ENCODE measurements at places on chromosomes 5 and 9.

- no peak for DNase-seq
Observed at GRCh38 chr5:74082512-74083055, 456.6 kb downstream of the ARHGEF28 start.

DNA sequence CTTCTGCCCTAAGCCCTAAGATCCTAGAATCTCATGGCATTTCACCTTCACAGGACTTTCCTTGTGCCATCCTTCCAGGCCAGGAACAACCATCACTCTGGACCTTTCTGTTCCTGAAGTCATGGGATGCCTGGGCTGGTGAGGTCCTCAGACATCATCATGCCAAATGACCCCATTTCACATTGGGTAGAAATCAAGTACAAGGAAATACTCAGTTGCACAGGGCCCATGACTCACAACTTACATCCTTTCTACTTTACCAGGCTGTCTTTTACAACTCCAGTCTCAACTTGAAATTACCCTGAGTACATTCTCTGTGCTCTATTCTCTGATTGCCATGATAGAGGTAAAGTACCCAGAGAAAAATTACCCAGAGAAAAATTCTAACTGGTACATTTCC, 167.1 kb downstream of the PIK3R1 start:
- no peak for DNase-seq

DNA sequence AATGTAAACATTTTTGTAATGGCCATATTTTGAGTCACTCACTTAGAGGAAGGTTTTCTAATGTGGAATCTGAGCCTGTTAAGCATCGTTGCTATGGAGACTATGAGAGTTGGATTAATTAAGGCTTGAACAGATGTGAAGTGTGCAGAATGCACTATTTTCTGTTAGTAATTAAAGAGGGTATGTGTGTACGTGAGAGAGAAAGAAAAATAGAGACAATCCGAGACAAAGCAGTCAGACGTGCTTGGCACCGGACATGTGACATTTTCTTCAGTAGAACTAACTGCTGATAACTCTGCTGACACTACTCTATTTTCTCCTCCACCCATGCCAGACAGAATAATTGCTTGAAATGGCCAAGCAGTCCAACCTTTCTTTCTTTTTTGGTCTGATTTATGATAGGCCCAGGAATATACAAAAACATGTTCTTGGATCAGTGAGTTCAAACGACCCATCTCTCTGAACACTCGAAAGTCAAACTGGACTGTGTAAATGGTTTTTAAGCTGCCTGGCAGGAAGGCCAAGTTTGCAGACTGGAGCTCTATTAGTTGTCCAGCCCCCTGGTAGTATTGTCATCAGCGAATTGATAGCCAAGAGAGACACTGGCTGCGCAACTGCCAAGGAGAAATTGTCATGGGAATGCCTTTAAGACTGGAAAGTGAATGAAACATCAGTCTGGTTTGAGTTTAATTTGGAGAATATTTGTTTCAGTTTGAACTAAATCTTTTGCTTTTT, 322.1 kb downstream of the ARHGEF28 start:
- peak; percentile 96 for DNase-seq

- DNase-seq, result no peak
Observed at GRCh38 chr9:34343605-34344004, 14.2 kb downstream of the NUDT2 start.

DNA sequence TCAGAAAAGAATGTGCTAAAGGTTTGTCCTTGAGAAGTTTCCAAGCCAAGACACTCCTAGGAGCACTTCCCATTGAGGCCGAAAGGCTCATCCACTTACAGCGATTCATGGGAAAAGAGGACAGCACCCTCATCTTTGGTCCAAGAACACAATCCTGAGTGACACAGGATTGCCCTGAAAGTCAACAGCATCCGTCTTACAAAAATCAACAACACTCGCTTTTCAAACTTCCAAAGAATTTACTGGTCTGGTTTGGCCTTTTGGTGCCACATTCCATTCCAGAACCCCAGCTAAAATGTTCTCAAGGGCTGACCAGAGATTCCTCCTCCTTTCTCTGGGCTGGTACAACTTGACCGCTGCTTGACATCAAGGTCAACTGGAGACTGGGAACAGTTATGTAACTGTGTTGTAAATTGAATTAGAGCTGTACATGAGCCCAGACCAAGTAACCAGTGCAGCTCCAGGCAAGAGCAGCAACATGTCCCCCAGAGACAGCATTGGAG, 415.8 kb upstream of the PIK3R1 start:
- no peak for DNase-seq

DNA sequence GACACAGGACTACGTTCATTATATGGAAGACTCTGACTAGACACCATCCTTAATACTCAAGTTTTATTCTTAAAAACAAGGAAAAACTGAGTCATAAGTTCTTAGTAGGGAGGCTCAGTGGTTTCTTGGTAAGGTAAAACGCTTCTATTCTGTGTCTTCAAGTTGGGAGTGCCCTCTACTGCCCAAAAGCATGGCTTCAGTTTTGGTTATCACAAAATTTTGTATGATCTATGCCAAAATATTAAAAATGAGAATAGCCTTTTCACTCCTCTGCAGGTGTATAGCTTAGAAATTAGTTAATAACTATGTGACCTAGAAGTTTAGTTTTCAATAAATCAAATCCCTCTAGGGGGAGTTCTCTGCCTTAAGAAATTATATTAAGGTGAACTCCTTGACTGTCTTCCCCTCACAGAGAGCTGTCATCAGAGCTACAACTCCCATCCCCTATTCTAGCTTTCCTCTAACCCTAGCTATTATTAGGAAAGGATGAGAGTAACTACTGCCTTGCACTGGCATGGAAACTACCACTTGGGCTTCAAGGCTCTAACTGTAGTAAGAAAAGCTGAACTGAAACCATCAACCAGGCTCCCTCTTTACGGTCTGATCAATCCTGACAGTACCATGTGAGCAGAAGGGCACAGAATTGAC, 189.7 kb downstream of the GNAQ start:
- DNase-seq, result no peak

DNA sequence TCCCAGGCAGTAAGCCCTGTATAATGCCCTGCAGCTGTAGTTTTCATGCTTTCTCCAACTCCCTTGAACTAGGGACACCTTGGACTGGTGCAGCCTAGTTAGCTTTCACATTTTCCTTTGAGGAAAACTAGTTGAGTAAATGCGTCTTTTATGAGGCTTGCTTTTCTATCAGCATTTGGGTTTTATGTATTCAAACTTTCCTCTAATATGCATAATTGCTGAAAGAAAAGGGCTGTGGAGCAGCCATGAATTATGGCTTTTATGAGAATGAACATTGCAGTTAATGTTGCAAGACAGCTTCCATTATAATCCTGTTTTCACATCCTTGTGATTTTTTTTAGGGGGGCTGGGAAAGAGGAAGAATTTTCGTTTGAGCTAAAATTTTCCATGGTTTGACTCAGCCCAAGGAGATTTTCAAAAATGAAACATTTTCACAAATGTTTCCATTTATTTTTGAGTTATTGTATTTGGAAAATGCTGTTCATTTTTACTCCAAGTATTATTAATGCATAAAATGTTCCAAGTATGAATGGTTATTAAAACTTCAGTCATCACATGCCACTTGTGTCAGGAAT, 57.9 kb upstream of the PPP3R2 start:
- DNase-seq, result no peak

- DNase-seq, result no peak
Observed at GRCh38 chr5:133392448-133392847, 219.9 kb downstream of the FSTL4 start.

DNA sequence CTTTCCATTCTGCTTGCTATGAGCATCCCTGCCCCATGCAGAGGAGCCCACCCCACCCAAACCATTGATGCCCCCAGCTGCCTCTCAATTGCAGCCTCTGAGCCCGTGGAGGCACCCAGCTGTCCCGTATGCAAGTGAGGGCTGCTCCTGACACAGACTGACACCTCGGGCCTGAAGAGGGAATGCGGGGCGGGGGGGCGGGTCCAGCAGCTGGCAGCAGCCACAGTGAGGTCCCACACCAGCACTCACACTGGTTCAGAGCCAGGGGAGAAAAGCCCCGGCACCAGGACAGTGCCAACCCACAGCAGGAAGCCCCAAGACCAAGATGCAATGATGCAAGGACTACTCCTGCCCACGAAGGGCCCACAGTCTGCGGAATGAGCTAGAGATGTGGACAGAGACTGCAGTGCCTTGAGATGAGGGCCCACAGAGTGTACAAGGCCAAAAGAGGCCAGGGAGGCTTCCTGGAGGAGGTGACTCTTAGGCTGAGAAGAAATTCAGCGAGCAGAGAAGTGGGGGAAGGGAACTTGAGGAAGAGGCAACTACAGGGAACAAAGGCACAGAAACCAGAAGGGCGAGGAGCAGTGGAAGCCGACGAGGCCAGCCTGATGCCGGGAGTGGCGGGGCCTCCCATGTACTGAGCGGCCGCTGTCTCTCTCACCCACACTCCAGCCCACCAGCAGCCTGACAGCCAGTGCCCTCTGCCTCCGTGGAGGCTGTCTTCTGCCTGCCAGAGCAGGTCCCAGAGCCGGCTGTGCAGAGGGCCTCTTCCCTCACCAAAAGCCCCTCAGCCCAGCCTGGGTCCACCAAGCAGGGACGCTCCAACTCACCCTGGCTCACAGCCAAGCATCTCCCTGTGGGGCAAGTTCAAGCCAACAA, 9.2 kb downstream of the EEIG1 start:
- DNase-seq, result peak; percentile 36

DNA sequence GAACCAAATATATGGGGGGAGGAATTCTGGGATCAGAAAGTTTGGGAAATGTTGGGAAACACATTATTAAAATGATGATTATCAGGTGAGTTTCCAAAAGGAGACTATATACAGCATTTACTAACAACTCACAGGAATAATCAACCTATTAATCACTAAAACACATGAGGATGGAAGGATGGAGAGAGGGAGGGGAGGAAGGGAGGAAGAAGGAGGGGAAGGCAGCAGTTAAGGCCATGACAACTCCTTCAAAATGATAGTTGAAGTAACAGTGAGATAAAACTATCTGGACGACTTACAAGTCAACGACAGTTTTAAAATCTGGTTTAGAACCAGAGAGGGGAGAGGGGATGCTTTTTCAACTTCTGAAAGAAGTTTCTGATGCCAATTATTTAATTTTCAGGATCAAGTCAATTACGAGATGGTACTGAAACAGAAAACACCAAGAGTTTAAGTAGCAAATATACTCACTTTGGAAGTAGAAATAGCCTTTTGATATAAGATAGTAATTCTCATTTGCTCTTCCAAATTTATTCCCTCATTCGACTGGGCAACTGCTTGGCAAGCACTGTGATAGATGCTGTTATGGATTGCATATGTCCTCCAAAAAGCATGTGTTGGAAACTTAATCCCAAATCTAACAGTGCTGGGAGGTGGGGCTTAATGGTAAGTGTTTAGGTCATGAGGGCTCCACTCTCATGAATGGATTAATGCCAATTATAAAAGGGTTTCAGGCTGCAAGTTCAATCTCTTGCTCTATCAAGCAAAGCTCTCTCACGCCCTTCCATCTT, 30.4 kb downstream of the FBXW11 start:
- no peak for DNase-seq

- no peak for DNase-seq
Observed at GRCh38 chr5:154227090-154227489, 36.6 kb downstream of the GALNT10 start.

DNA sequence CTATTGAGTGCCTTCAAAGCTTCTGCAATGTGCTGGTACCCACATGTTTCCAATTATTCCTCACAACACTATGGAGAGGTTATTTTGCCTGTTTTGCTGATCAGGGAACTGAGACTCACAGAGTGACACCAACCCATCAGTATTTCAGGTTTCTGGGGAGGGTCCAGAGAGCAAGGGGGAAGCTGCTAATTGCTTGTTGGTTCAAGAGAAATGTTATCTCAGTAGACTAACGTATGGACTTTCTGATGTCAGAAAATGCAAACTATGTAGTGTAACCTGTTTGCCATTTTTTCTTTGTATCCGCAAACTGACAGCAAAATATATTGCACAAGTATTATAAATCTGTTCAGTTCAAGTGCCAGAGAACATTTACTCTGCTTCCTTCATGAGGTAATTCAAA, 108.3 kb upstream of the MSX2 start:
- no peak for DNase-seq

DNA sequence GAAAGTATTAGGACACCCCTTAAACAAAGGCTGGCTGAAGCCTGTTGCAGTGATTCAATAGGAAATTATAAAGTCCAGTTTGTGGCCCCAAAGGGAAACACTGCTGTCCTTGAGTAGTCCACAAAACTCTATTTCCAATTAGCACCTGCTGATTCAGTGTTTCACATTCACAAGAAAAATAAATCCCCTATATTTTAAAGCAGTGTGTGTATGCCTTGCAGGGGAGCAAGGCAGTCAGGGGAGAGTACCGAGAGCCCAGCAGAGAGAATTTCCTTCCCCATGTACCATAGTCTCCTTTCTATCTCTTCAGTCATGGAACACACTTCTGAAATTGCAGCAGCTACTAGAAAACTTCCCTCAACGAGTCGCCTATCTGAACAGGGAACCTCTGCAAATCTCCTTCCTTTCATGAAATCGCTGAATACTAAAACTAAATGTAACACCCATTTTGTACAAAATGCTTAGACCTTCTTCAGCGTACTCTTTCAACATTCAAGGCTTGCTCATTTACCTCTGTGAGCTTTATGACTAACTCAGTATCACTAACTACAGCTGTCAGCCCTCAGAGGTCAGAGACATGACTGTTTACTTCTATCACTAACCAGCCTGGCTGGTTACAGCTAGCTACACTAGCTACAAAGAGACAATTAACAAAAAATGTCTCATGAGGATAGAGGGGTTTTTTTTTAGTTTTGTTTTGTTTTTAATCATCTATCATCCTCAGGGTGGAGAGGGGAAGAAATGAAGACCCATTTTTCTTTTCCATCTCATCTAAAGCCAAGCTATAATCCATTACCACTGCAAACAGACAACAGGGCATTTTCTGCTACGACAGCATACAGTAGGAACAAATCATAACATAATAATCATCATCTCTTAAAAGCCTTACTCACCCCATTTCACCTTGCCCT, 188.7 kb downstream of the EBF1 start:
- DNase-seq, result no peak

GRCh38 chr9:75658301-75658905, 232.1 kb upstream of the PCSK5 start:
- no peak for DNase-seq

DNA sequence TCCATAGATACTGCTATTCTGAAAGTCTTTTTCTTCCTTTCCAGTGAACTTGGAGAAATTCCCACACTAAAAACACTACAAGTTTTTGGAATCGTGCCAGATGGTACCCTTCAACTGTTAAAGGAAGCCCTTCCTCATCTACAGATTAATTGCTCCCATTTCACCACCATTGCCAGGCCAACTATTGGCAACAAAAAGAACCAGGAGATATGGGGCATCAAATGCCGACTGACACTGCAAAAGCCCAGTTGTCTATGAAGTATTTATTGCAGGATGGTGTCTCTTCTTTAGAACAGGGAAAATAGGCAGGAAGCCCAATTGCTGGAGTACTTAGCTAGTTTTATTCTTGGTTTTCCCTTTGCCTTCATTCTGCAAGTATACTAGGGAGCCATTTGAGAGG, 29.9 kb downstream of the SKP2 start:
- no peak for DNase-seq

GRCh38 chr5:170252720-170253350, 20.1 kb downstream of the C5orf58 start:
- no peak for DNase-seq

GRCh38 chr5:36305571-36306326, 4.0 kb upstream of the RANBP3L start:
- peak; percentile 70 for DNase-seq

Data from NCI-H1694 treated with DMSO at 0.1 percent for 48 hours (cell line).